ENCODE measurements at places on chromosomes 5 and 9. TPM values are rescaled to one million over a fixed set of nuclear protein-coding genes. Genes with fewer than 3 reads are reported as not detected.

DNA sequence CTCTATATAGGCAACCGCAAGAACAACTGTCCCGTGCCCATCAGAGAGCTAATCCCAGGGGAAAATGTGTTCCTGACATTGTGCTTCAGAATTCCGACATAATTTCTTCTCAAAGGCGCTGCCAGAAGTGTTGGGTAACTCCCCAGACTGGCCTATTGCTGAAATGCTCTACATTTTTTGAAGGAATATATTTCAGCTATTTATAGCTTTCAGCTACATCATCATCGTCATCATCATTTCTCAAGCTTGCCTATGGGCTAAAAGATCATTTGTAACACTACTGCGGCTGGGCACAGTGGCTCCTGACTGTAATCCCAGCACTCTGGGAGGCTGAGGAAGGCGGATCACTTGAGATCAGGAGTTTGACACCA is 49.7 kb downstream of the MYO10 start:
- DNase-seq = no peak
- H3K27ac ChIP-seq = no peak overlapping the region
- H3K36me3 ChIP-seq = no peaks in the 10 kb centered on the region
- H3K4me3 ChIP-seq = no peak overlapping the region

GRCh38 chr9:121262423-121262822 is 5.5 kb upstream of the GSN start:
- DNase-seq = no peak
- H3K4me1 ChIP-seq = peaks cover 1% of the 10 kb centered on the region

GRCh38 chr5:14411216-14411615 is 170.4 kb upstream of the OTULINL start:
- DNase-seq = no peak
- no peaks in the 10 kb centered on the region for H3K36me3 ChIP-seq
- no peak overlapping the region for H3K27ac ChIP-seq

DNA sequence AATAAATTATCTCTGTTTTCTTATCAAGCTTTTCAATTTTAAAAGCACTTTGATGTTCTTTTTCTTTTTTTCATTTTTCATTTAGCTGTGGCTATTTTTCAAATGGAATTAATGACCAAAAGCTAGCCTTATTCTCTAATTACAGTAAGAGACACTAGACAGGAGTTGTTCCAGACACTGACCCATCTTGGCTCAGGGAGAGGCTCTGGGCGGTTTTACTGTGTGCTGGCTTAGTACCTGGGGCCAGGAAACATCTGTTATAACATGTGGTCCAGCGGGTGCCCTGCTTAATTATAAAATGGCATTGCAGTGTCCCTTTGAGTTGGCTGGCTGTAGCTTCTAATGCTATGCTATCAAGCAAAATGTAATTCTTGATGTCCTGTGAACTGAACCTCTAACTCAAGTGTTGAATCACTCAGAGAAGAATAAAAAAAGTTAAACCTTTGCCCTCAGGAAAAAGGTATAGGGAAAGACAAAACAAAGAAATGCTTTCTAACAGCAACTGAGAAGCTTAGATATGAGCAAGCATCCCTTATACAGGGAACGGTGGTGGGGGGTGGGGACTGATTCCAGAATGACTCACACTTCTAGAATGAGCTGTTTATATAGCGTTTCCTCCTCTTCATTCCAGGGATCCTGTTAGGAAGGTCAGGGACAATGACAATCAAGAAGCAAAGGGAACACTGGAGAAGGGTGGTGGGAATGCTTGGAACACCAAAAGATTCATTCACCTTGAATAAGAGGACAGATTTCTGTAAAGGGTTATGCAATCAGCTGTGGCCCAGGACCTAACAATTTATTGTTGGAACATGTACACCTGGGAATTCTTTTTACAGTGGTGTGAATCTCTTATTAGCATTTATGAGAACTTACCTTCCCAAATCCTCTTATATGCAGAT is 58.7 kb upstream of the NFIB start:
- no peak overlapping the region for H3K27ac ChIP-seq
- no peak overlapping the region for H3K4me3 ChIP-seq
- H3K27me3 ChIP-seq = no peaks in the 10 kb centered on the region

GRCh38 chr5:32018476-32019436 is 155.4 kb downstream of the GOLPH3 start:
- H3K27ac ChIP-seq = no peak overlapping the region
- DNase-seq = no peak
- H3K36me3 ChIP-seq = no peaks in the 10 kb centered on the region
- H3K4me1 ChIP-seq = no peaks in the 10 kb centered on the region
- no peak overlapping the region for H3K4me3 ChIP-seq

GRCh38 chr9:94490465-94490864 is 64.4 kb upstream of the PCAT7 start:
- DNase-seq = no peak
- no peaks in the 10 kb centered on the region for H3K27me3 ChIP-seq
- H3K27ac ChIP-seq = no peak overlapping the region
- no peak overlapping the region for H3K4me3 ChIP-seq
- no peaks in the 10 kb centered on the region for H3K4me1 ChIP-seq

DNA sequence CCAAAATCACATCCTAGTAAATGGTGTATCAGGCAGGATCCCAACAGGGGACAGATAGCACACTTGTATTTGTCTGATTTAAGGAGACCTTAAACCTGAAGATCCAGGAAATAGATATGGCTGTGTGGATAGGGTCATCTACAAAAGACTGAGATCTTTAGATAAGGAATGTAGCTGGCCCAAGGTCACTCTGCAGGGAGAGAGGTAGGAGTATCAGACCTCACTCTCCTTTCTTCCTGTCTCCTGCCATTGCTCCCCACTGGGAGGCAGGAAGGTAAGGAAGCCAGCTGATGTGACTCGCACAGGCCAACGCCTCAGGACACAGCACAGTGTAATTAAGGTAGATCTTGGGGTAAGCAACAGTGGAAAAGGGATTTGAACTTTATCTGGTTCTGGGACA is 85.8 kb downstream of the PLPPR1 start:
- H3K27ac ChIP-seq = no peak overlapping the region
- H3K4me1 ChIP-seq = no peaks in the 10 kb centered on the region
- H3K27me3 ChIP-seq = no peaks in the 10 kb centered on the region
- no peaks in the 10 kb centered on the region for H3K36me3 ChIP-seq
- DNase-seq = no peak

DNA sequence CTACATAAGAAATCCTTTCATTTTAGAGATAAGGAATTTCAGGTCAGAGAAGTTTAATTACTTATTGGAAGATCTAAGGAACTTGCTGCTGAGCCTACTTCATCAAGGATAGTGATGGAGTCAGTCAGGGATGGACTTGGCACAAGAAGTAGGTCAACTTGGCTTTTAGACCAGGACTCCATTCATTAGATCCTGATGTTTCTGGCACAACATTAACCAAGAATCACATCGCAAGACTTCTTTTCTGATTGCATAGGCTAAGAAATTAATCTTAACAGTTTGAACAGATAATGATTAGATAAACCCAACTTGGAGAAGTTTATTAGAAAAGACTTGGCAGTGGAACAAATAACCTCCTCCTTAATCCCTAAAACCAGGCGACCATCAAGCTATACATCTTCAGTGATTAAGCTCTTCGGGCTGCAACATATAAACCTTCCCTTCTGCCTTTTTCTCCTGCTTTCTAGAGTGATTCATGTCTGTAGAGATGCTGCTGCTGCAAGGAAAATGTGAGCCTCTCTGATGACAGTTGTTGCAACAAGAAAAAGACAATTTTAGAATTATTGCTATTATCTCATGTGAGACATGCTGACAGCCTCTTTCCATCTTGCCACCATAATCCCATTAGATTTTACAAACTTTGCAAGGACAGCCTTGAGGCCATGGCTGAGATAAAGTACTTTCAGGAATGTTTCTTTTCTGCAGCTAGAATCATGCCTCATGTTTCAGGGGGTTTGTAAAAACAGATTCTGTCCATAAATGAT is 207.9 kb upstream of the SLC27A6 start:
- no peak overlapping the region for H3K4me3 ChIP-seq
- H3K27me3 ChIP-seq = no peaks in the 10 kb centered on the region
- no peak for DNase-seq
- no peak overlapping the region for H3K27ac ChIP-seq

DNA sequence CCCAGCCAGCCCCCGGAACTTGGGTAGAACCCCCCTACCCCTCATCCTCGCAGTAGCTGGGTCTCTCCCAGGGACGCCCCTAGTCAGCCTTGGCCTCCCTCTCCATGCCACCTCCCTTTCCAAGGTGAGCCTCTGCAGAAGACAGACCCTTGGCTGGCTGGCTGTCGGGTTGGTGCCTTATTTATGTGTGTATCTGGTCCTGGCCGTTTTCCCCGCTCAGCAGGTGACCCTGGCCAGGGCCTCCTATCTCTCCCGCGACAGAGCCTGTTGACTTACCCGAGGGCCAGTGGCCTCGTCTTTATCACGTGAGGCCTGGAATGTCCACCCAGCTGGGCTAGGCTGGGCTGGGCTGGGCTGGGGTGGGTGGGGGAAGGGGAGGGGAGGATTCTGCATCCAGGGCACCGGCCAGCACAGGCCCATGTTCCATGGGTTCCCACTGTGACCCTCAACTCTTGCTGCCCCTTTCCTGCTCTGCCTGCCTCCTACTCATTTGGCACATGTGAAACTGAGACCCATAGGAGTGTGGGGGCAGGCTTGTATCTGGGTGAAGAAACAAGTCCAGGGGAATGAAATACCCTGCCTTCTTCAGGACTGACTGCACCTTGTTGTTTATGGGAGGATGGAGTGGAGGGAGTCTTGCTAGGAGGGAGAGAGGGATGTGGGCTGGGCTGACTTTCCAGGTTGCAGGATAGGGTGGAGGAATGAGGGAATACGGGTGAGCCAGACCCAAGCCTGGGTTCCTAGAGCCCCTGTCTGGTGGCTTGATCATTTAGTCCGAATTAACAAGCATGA is 3.1 kb downstream of the CXXC5 start:
- H3K27ac ChIP-seq = no peak overlapping the region
- H3K27me3 ChIP-seq = peaks cover 41% of the 10 kb centered on the region
- H3K4me3 ChIP-seq = no peak overlapping the region
- H3K4me1 ChIP-seq = peaks cover 37% of the 10 kb centered on the region
- DNase-seq = no peak

- H3K27me3 ChIP-seq = no peaks in the 10 kb centered on the region
- no peak for DNase-seq
- H3K4me3 ChIP-seq = no peak overlapping the region
- H3K4me1 ChIP-seq = no peaks in the 10 kb centered on the region
- H3K27ac ChIP-seq = no peak overlapping the region
- no peaks in the 10 kb centered on the region for H3K36me3 ChIP-seq
Measured at GRCh38 chr5:173627271-173627670, 10.8 kb upstream of the BOD1 start.

DNA sequence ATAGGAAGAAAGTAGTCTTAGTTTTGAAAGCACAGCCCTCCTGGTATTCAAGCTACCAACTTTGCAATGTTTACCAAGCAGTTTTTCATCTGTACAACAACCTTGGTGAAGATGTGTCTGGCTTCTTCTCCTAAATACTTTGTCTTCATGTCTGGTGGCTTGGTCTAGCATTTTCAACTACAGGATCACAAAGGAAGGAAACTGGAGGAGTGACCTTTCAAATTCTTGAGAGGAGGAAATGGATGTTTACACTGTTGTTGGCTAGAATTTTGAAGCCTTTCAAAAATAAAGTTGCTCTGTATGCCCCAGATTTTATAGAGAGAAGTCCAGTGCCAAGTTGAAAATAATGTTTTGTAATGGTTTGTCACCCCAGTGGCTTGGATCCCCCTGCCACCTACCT is 16.3 kb downstream of the PAM start:
- H3K4me3 ChIP-seq = no peak overlapping the region
- H3K36me3 ChIP-seq = no peaks in the 10 kb centered on the region
- H3K27me3 ChIP-seq = no peaks in the 10 kb centered on the region
- no peak for DNase-seq
- peaks cover 25% of the 10 kb centered on the region for H3K4me1 ChIP-seq

DNA sequence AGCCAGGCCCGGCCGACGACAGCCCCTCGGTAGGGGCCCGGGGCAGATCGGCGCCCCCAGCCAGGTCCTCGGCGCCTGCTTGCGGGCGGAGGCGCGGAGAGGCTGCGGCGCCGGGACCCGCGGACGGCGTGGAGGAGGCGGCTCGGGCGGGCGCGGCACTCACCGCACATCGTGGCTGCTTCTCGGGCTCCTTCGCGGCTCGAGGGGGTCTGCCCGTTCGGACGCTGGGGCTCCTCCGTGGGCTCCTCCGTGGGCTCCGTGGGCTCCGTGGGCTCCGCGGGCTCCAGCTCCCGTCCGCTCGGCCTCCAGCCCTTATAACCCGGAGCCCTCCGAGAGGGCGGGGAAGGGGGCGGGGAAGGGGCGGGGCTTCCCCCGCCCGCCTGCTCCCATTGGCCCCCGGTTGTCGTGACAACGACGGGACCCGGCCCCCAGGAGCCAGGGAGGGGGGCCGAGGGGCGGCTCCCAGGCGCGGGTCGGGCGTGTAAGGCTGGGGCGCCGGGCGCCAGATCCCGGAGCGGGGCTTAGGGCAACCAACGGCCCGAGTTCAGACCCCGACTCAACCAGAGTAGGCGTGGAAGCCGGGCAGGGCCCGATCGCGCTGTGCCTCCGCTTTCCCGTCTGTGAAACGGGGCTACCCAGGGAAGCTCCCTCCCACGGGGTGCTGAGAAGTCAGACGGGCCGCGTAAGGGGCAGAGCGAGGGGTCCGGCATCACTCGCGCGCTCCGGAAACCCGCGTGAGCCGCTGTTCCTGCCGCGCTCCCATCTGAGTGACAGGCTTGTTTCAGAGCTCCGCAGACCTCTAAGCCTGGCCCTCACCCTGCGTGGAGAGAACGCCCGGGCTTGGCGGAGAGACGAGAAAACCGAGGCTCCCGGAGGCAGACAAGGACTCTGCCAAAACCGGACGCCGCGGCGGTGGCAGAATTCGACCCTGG is at the start of gene GFPT2:
Gene GFPT2 (minus strand): TSS at position 289 of the 932 bp plus-strand sequence. CDS start 119 bp downstream, at position 170.
- peaks cover 17% of the 10 kb centered on the region for H3K27me3 ChIP-seq
- H3K27ac ChIP-seq = no peak within 1 kb of the TSS
- H3K36me3 ChIP-seq = no peaks in the 10 kb centered on the region
- H3K4me1 ChIP-seq = peaks cover 9% of the 10 kb centered on the region
- no peak within 1 kb of the TSS for H3K4me3 ChIP-seq

GRCh38 chr9:27383524-27383923 is 86.6 kb upstream of the EQTN start:
- H3K27ac ChIP-seq = no peak overlapping the region
- no peaks in the 10 kb centered on the region for H3K27me3 ChIP-seq
- H3K4me3 ChIP-seq = no peak overlapping the region
- H3K4me1 ChIP-seq = no peaks in the 10 kb centered on the region
- DNase-seq = no peak

DNA sequence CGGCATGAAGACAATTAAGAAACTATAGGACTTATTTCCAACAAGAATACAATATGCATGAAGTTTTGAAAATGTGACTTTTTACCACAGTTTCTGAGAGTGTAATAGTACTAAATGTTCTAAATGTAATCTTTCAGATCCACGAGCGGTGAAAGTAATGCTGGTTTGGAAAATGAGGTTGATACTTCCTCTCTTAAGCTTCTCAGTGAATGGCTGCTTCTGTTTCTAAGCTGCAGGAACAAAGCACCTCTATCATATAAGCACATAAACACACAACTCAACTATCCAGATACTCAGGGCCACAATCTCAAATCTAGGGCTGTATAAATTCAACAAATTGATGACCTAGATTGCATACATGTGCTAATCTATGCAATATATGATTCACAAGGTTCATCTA is 78.3 kb downstream of the LIFR start:
- no peaks in the 10 kb centered on the region for H3K36me3 ChIP-seq
- DNase-seq = no peak
- H3K27me3 ChIP-seq = no peaks in the 10 kb centered on the region
- no peaks in the 10 kb centered on the region for H3K4me1 ChIP-seq

- H3K27ac ChIP-seq = no peak overlapping the region
- no peaks in the 10 kb centered on the region for H3K27me3 ChIP-seq
- DNase-seq = no peak
- H3K4me1 ChIP-seq = no peaks in the 10 kb centered on the region
Measured at GRCh38 chr5:67144183-67144639, 52.4 kb downstream of the CD180 start.

Gene PTGDS
- polyA plus RNA-seq = 1.7 TPM

Gene TMC1
- not detected for polyA plus RNA-seq

Gene CDO1
- polyA plus RNA-seq = not detected

Gene SHC3
- polyA plus RNA-seq = not detected

Gene ADAMTS2
- polyA plus RNA-seq = not detected

Gene SPAG8
- 1.0 TPM for polyA plus RNA-seq

Gene PALM2AKAP2
- not detected for polyA plus RNA-seq
